Lung microvascular endothelial cell (primary cell): ENCODE measurements at places on chromosomes 6 and 20. TPM values are rescaled to one million over a fixed set of nuclear protein-coding genes. Genes with fewer than 3 reads are reported as not detected.

- no peak for DNase-seq
Observed at GRCh38 chr6:66362888-66363287, 655.9 kb upstream of the EYS start.

DNA sequence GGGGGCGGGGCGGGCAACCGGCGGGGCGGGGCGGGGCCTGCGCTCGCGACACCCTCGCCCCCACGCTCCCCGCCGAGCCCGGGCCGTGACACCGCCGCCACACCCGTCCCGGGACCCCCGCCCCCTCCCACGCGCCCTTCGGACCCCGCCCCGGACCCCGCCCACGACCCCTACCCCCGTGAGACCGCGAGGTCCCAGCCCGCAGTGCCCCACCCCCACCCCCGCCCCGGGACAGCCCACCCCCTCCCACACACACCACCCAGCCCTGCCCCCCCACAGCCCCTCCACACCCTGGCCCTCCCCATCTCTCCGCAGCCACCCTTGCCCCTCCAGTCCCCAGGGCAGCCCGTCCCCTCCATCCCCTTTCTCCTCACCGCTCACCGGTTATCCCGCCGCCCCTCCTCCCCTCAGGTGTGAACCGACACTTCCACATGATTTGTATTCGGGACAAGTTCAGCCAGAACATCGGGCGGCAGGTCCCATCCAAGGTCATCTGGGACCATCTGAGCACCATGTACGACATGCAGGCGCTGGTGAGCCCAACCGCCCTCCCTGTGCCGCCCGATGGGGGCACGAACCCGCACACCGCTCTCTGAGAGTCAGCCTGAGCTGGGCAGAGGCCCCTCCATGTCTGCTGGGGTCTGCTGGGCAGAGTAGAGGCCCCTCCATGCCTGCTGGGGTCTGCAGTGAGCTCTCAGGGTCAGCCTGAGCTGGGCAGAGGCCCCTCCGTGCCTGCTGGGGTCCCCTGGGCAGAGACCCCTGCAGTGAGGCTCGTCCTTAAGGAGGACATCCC is 622 bp downstream of the MRGBP start:
- no peak for DNase-seq

GRCh38 chr20:10445758-10446157 is 10.7 kb downstream of the SLX4IP start:
- DNase-seq = no peak

- DNase-seq = no peak
Observed at GRCh38 chr6:36113049-36113448, 17.3 kb upstream of the MAPK13 start.

GRCh38 chr6:24968783-24969182 is 33.0 kb upstream of the RIPOR2 start:
- no peak for DNase-seq

GRCh38 chr20:61426352-61426751 is 174.3 kb downstream of the CDH4 start:
- no peak for DNase-seq

- no peak for DNase-seq
Observed at GRCh38 chr20:1748777-1749176, 91.2 kb upstream of the SIRPG start.

- no peak for DNase-seq
Observed at GRCh38 chr6:45786355-45786781, 229.3 kb downstream of the CLIC5 start.

CST2 gene
- total RNA-seq = not detected in 2 replicates

EGFL8 gene
- total RNA-seq = 0.65 and 1.2 TPM in 2 replicates

TRIM38 gene
- 4.8 and 5.9 TPM in 2 replicates for total RNA-seq

RHAG gene
- not detected in 2 replicates for total RNA-seq

DEFB124 gene
- not detected in 2 replicates for total RNA-seq
